ENCODE measurements at places on chromosomes 4 and X. TPM values are rescaled to one million over a fixed set of nuclear protein-coding genes. Genes with fewer than 3 reads are reported as not detected.

GRCh38 chrX:41515376-41515775 is 68.2 kb downstream of the NYX start:
- no peak for ATAC-seq

The KCNIP4 gene
- total RNA-seq = not detected

The NHS gene
- 2.5 TPM for total RNA-seq

GRCh38 chrX:154737136-154737535 is 13.7 kb downstream of the GAB3 start:
- ATAC-seq = no peak

DNA sequence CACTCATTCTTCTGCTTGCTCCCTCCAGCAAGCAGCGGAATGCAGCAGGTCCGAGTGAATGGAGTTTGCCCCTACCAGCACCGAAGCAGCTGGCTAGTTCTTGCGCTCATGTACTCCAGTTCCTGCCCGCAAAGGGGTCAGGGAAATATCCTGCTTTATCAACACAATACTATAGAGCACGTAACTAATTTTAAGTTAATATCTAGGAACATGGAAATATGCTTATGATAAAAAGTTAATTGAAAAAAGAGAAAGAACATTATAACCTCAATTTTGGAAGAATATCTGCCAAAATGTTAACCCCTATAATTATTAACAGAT is 195.6 kb downstream of the SNCA start:
- ATAC-seq = no peak

DNA sequence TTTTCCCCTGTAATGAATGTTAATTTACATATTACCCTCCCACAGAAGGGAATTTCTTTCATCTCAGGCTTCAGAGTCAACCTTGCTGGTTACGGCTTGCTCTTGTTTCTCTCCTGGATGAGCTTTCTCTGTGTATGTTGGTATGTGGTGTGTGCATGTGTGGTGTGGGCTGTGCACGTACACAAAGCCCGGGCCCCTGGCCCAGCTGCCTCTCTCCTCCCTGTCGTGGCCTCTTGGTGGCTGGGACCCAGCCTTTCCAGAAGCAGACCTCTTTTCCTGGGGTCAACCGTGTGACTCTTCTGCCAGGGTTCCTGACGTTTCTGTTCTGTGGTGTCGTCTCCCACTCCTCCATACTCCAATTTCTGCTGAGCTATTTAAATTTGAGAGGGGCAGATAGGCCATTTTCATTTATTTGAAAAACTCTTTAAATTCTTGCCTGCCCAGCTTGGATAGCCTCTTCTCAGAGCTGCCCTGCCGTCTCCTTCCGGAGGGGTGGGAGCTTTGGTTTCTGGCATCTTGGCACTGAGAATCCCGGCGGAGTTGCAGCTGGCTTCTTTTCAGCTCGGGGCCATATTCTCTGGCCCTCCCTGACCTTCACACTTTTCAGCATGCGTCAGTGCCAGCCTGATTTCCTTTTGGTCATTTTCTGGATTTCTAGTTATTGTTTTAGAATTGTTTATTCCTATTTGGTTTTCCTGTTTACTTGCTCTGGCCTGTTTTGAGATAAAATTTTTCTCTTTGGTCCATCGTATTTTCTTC is 25.1 kb downstream of the FHDC1 start:
- no peak for ATAC-seq

DNA sequence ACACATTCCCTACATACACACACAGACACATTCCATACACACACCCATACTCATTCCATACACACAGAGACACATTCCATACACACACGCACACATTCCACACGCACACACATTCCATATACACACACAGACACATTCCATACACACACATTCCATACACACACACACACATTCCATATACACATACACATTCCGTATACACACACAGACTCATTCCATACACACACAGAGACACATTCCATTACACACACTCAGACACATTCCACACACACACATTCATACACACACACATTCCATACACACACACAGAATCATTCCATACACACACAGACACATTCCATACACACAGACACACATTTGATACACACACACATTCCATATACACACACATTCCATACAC is 15.2 kb downstream of the LINC00632 start:
- no peak for ATAC-seq

DNA sequence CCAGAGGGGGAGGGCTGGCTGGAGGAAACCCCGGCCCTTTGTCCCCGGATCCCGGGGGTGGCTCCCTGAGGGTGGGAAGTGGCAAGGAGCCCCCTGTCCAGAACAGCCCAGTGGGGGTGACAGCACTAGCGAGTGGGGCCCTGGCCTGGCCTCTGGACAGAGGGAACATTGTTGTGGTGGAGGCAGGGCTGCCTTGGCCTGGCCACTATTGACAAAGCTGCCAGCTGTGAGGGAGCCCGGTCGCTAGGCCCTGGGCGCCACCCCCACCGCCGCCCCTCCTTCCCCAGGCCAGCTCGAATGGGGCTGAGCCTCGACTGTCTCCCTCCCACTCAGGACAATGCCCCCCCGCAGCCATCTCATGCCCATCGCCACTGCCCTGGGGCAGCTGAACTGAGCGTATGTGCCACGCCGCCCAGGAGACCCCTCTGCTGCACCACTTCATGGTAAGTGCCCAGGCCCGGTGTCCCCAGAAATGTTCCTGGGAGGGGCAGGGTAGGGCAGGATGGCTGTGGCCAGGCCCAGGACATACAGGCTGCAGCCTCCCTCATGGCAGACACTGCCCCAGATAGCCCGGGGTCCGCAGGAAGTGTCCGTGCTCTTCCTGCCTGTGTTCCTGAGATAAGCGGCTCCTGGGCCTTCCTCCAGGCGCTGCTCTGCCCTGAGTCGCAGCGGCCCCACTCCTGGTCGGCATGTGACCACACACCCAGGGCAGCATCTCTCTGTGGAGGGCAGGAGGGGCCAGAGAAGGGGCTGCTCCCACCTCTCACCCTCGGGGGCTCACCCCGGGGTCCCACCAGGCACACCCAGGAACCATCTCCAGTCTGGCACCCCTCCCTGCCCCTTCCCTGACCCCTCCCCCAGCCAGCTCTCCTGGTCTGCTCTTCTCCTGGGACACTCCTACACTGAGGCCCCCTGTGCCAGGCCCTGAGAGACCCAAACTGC is 1.4 kb downstream of the PLXNB3 start:
- ATAC-seq = no peak

The HSFX3 gene
- total RNA-seq = not detected

GRCh38 chrX:23820235-23820782 is 37.3 kb downstream of the SAT1 start:
- ATAC-seq = no peak

DNA sequence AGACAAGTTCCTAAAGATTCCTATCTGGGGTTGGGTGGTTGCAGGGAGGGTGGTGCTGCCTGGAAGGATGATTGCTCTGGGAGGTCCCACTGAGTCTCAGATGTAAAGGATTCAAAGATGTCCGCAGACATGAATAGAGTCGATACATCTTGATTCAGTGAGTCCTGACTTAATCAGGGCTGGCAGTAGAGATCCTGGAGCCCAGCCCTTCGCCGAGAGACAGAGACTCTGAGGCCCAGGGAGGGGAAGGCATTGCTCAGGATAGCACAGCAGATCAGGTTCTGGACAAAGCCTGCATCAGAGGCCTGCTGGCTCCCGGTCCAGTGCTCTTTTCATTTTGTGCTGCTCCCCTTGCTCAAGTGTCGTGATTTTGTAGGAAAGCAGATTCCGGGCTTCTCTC is 21.7 kb downstream of the PJA1 start:
- no peak for ATAC-seq

- ATAC-seq = no peak
Measured at GRCh38 chr4:48102303-48102702, 31.7 kb downstream of the TXK start.

- no peak for ATAC-seq
Measured at GRCh38 chr4:1204828-1205585, 32.6 kb upstream of the SPON2 start.

GRCh38 chr4:187668526-187669082 is 327.0 kb upstream of the ZFP42 start:
- ATAC-seq = no peak

- peak; percentile 93 for ATAC-seq
Measured at GRCh38 chr4:85498068-85498733, 23.3 kb downstream of the ARHGAP24 start.

DNA sequence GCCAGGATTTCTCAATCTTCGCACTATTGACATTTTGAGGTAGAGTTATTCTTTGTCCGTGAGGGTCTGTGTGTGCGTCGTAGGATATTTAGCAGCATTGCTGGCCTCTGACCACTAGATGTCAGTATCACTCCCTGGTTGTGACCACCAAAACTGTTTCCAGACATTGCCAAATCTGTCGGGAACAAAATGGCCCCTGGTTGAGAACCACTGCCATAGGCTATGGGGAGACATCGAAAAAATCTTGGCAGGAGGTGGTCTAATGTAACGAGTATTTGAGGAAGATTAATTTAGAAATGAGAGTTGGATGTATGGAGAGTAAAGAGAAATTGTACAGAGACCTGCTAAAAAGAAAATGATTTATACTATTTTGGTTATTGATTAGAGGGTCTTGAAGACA is 108.4 kb downstream of the DOCK11 start:
- ATAC-seq = peak; percentile 48

DNA sequence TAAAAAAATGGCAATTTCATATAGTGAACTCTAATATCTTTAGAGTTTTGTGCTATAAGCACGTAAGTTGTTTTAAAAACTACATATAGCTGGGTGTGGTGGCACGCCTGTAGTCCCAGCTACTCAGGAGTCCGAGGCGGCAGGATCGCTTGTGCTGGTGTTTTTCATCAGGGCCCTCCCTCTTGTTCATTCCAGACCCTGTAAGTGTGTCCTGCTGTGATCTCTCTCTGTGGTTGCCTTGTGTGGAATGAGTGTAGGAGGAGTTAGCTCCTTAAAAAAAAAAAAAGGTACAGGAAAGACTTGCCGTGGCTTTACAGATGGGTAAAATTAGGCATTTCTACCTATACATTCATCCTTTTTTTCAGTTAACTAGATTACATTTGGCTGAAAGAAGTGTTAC is 35.4 kb downstream of the RBBP7 start:
- ATAC-seq = no peak

GRCh38 chr4:166839615-166840251 is 394.6 kb downstream of the SPOCK3 start:
- ATAC-seq = no peak

DNA sequence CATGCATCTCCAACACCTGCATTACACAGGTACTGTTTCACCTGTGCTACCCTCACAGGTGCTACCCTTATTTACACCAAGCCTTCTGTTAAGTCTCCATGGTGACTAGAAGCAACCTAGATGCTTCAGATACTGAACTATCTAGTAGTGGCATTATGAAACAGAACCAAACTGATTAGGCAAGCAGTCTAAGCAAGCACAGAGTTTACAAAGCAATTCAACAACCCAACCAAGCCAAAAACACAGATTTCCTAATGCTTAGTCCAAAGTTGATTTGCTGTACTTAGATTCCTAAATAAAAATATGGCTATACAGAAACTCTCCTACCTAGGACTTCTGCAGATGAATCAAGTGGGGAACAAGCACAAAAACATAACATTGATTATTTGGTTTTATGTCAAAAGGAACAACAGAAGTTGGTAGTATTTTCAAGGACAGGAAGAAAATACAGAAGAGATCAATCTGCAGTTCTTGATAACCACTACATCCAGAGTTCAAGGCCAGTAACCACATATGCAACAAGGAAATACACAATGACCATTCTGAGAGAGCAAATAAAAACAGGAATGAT is 3.2 kb downstream of the TAPT1 start:
- ATAC-seq = no peak

The PCDH18 gene
- 2.8 TPM for total RNA-seq

GRCh38 chr4:118410138-118410537 is 57.3 kb upstream of the PRSS12 start:
- ATAC-seq = no peak

GRCh38 chr4:121034017-121034416 is 38.3 kb downstream of the NDNF start:
- ATAC-seq = no peak

DNA sequence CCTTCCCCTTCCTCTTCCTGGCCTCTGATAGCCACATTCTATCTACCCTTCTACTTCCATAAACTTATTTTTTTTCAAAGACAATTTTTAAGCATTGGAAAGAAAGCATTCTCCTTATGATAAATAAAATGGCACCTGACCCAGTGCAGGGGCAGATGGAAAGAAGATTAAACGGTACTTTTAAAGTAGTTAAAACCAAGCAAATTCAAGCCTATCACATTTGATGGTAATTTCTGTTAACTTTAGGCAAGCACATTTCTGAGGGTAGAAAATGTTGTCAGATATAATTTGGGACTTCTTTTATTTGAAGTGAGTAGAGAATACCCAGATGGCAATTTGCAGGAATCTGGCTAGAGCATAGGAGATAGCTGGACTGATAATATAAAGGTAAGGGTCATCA is 332.9 kb downstream of the EPHA5 start:
- ATAC-seq = no peak

DNA sequence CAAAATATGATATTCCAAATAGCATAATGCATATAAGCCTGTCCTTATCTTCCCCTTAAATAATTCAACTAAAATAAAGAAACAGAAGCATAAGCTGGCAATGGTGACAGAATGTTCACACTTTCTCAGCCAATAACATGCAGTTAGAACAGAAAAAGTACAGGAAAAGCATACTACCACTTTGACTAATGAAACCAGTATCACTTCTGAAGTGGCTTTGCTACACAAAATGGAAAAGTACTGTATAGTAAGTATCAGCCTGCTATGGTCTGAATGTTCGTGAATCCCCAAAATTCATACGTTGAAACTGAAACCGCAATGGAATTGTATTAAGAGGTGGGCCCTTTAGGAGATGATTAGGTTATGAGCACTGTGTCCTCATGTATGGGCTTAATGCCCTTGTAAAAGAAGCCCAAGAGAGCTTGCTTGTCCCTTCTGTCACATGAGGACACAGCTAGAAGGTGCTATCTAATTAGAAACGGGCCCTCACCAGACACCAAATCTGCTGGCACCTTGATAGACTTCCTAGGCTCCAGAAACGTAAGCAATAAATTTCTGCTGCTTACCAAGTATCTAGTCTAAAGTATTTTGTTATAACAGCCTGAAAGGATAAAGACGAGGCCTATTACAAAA is 102.6 kb downstream of the PRDM5 start:
- no peak for ATAC-seq

The KLF8 gene
- total RNA-seq = 23.2 TPM

DNA sequence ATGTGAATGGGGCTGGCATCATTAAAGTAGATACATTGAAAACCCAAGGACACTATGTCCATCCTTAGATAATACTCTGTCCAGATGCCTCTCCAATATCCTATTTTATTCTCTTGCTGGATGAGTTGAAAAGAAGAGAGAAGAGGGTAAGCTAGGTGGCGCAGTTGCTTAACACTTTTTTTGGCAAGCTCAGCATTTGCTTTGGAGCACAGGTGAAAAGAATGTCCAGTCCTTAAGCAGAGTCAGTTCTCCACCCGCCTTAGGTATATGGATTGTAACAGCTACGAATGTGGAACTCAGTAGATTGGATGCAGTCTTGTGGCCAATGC is 208.4 kb downstream of the NWD2 start:
- peak; percentile 78 for ATAC-seq

All from esophagus mucosa (tissue), 1 donor.